Stimulated activated CD8-positive, alpha-beta memory T cell treated with anti-CD3 and anti-CD28 coated beads, Interleukin-4, amount 100 ng/mL, for 48 hours (primary cell): ENCODE measurements at places on chromosomes 4 and X.

- DNase-seq, result peak; percentile 60
Measured at GRCh38 chrX:45710081-45710801, 509.6 kb upstream of the DIPK2B start.

- DNase-seq, result peak; percentile 87
Measured at GRCh38 chrX:111680988-111681779, at the start of gene ALG13. Gene ALG13 (plus strand): TSS chrX:111681170. CDS start chrX:111681219, 49 bp downstream.

- DNase-seq, result no peak
Measured at GRCh38 chr4:178450614-178451013, 1008.4 kb upstream of the AGA start.

- no peak for DNase-seq
Measured at GRCh38 chr4:121819216-121819965, 4.3 kb downstream of the CCNA2 start.

DNA sequence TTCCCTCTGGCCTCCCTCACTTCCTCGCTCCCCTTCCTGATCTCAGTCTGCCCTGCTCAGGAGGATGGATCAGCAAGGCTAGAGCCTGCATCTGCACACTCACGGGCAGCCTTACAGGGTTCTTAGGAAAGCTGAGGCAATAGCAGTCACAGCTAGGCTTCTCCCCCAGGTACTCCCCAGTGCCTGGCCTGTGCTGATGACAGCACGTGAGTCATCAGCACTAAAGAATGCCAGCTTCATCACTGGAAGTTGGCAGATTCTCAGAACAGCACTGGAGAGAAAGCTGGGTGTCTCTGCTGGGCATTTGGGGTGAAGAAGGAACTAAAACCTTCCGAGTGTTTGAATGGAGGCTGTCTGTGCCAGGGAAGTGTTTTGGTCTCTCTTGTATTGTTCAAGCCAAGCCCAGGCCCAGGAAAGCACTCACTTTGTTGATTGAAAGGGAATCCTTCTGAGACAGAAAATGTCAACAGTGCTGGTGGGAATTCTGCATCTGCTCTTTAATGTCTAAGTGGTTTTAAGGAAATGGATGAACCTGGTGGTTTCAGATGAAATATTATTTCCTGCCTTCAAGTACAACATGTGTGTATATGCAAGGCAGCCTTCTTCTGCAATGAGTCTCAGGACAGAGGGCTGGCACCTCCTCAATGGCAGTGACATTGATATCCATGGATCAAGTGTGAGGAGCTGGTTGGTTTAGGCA lies 73.0 kb upstream of the SCOC start:
- peak; percentile 25 for DNase-seq

DNA sequence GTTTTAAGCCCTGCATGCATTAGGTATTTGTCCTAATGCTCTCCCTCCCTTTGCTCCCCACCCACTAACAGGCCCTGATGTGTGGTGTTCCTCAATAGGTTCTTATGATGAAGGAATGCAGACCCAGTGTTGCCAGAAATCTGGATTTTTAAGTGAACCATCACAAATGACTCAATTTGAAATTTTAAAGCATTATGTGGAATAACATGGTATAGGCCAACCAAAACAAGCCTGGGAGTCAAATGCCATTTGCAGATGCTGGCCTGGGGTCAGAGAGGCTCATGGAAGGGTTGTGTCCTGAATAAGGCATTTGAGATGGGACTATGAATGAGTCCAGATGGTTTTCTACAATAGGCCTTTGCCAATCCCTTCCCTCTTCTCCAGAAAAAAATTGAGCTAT lies 179.6 kb downstream of the SHROOM3 start:
- DNase-seq, result no peak

- DNase-seq, result no peak
Measured at GRCh38 chrX:147917700-147918695, 6.3 kb downstream of the FMR1 start.

GRCh38 chr4:82555276-82555675 lies 6.5 kb downstream of the TMEM150C start:
- no peak for DNase-seq

GRCh38 chr4:85828027-85828890 lies 353.3 kb downstream of the ARHGAP24 start:
- DNase-seq, result no peak

DNA sequence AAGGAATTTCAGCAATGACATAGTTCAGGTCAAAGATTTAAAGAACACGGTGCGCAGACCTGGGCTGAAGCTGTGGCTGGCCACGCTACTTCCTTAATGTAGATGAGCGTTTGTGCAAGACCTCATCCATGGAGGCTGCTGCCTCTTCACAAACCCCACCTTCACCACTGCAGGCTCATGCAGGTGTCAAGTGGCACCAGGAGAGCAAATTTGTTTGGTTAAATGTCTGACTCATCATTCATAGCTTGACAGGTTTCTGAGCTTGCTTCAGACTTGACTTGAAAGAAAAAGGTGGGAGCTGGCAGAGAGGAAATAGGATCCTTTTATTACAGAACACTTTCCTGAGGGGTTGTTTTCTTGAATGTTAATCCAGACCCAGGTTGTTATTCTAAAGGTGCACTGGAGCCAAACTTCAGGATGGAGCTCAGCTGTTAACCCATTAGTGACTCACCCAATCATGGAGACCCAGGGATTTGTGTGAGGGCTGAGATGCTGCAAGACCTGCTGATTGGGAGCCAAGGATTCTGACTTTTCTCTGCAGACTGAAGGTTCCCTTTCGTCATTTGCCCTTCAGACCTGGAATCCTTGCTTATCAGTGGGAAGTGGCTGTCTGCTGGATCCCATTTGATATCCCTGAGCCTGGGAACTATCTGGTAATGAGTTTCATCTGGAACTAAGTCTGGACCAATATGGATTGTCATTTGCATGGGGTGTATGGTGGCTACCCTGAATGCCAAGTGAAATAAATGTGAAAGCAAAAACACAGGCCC lies 315.3 kb downstream of the PTTG2 start:
- DNase-seq, result no peak

DNA sequence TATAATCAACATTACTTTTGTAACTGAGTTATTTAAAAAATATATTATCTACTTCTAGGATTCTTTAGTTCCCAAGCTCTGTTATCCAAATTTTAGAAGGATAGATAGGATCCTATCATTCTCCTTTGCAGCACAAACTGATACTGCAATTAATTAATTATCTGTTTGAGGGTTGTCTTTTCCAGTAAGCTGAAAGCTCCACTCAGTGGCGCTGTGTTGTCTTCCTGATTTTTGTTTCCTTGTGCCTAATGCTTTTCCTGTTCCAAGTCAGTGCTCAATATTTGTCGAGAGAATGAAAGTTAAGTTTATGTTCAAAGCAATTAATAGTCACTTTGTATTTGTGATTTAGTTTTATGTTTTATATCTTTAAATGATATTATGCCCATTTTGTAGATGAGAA lies 107.4 kb upstream of the ANK2 start:
- DNase-seq, result no peak

- peak; percentile 18 for DNase-seq
Measured at GRCh38 chr4:2249526-2250356, 7.8 kb upstream of the HAUS3 start.

- DNase-seq, result no peak
Measured at GRCh38 chr4:92175250-92175649, 128.5 kb upstream of the GRID2 start.

- DNase-seq, result no peak
Measured at GRCh38 chr4:125353131-125353530, 38.4 kb downstream of the FAT4 start.

DNA sequence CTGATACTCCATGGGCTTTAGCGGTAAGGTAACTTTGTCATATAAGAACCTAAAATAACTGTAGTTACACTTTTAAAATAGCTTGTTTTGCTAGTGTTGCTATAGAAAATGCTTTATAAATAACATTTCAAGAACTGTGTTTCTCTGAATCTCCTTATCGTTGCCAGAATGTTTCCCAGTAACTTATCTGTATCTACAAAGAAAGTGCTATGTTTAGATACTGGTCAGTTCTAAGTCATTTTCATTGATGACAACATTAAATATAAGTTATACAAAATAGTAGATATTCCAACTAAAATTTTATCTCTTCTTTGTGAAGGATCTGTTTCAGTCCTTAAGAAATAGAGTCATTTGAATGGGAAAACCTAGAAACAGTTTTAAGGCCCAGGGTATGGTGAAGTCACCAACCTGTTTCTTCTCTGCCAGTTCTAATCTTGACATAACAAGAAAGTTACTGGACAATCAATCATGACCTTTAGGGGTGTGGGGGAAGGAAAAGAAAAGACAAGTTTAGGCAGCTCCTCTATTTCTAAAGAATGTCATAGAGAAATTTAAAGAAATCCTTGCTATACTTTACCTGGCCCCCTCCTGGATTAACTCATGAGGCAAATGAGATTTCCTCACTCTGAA lies 425.9 kb downstream of the RPA4 start:
- no peak for DNase-seq

GRCh38 chr4:148044089-148044911 lies 312.4 kb downstream of the ARHGAP10 start:
- no peak for DNase-seq

DNA sequence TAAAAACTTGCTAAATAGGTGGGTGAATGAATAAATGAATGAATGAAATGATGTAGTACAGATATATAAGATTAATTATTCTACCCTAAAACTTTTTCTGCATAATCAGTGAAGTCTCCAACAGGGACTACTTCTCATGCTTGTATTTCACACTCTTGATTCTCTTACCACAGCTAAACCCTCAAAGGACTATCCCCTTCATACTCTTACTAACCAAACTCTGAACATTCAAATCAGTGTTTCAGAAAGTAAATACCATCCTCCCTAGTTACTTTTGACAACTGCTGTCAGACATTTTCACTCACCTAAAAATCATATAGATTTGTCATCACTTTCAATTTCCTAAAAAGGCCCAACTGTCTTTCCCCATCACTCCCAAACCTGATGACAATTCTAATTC lies 234.3 kb upstream of the HHIP start:
- DNase-seq, result no peak

GRCh38 chr4:38160487-38161207 lies 200.4 kb downstream of the PTTG2 start:
- peak; percentile 51 for DNase-seq

DNA sequence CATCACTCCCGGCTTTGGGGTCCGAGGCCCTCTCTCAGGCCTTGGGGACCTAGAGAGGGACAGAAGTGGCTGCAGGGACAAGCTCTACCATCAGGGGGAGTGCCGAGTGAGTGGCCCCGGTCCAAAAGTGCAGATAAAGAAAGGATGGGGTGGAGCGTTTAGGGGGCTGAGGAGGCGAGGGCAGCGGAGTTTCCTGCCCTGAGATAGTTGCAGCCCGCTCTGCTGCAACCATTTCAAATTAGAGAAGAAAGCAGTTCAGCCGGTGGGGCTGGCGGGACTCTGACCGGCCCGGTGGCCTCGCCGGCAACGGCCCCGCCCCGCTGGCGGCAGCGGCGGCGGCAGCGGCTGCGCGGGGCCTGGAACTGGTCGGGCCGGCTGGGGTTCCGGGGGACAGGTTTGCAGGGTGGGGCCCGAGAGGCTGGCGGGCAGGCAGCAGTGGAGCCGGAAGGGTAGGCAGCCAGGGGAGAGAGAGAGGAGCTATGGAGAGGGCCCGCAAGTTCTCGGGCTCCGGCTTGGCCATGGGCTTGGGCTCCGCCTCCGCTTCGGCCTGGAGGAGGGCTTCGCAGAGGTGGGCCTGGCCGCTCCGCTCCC lies 7.6 kb downstream of the DLG3 start:
- peak; percentile 74 for DNase-seq

GRCh38 chr4:56244681-56245080 lies 142.6 kb downstream of the AASDH start:
- DNase-seq, result no peak

GRCh38 chr4:120177603-120178002 lies 111.0 kb upstream of the MAD2L1 start:
- no peak for DNase-seq
